ENCODE measurements at places on chromosomes 5 and 9.

GRCh38 chr9:3118081-3118480 lies 274.2 kb upstream of the PUM3 start:
- no peak for DNase-seq

DNA sequence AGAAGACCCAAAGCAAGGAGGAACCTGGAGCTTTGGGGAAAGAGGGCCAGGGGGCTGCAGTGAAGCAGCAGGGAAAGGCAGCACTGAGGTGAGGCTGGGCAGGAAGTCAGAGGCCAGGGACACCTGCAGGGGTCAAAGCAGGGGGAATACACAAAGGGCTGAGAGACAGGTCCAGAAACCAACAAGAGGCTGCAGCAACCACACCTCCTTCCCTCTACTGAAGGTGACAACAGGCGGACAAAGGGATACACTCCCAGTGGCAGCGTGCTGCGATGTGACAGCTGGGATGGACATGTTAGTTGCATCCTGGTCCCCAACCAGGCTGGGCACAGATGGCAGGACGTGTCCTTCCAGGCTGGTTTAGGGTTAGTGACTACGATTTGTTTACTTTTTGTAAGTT lies 12.6 kb downstream of the CFAP77 start:
- no peak for DNase-seq

GRCh38 chr5:72223371-72223770 lies 96.7 kb downstream of the MRPS27 start:
- no peak for DNase-seq

DNA sequence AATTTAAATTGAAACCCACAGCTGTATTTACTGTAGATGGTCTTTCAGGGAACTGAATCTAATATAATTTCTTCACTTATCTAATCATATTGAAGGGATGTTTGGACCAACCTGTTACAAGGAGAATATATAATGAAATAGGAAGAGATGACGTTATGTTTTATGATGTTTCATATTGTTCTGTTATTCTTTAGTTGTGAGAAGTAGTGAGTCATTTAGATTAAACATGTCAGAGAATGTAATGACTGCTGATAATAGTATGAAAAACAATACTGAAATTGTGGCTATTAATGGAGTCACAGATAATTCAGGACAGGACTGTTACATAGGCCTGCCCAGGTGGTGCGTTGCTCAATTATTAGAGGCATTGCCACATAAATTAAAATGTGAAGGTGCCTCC lies 1993.4 kb downstream of the EFNA5 start:
- no peak for DNase-seq

DNA sequence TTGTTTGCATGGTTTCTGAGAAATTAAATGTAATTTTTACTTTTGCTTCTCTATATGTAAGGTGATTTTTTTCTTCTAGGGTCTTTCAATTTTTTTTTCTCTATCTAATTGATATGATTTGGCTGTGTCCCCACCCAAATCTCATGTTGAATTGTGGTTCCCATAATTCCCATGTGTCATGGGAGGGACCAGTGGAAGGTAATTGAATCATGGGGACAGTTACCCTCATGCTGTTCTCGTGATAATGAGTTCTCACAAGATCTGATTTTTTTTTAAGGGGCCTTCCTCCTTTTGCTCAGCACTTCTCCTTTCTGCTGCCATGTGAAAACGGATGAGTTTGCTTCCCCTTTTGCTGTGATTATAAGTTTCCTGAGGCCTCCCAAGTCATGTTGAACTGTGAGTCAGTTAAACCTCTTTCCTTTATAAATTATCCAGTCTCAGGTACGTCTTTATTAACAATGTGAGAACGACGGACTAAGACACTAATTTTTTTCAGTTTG lies 150.8 kb downstream of the MTRR start:
- no peak for DNase-seq

DNA sequence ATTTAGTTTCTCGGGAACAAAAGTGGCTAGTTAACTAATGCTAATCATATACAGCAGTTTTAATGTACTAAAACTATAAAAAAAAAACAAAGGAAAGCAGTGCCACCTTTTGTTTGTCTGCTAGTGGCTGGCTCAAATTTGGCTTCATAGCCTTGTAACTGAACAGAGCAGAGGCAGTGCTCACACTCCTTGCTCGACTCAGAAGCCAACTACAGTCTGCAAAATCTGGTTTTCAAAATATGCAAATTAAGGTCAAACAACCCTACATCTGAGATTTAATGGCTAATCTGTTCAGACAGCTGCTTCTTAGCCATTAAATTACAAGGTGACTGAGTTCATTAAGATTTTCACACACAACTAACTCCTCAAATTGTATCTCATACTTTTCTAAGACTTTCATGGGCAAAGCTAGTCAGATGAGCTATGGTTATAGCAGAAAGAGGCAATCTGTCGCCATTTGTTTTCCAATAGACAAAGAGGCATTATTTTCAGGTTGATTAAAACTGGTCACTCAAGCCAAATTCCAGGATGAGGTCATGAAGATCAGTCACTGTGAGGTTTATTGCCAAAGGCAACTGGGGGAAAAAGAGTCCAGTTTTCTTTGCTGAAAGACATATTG lies 56.8 kb upstream of the EPB41L4A start:
- DNase-seq: no peak

DNA sequence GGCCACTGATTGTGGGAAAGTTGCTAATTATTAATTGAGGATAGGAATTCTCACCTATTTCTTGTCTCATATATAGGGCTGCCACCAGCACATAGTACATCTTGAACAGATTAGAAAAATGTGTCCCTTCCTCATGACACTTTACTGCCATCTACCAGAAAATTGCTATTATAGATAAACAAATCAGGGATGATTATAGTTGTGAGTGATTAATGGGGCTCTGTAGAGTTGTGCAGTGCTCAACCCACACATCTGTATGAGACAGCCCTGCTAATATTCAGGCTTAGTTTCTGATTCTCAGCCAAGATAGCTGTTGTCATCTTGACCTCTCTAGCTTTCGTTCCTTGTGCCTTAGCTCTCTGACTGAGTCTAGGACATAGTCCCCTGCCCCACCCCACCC lies 373.3 kb downstream of the TLE4 start:
- DNase-seq: no peak

GRCh38 chr5:42951293-42951840 lies 88.8 kb downstream of the ANXA2R start:
- DNase-seq: peak; percentile 72

DNA sequence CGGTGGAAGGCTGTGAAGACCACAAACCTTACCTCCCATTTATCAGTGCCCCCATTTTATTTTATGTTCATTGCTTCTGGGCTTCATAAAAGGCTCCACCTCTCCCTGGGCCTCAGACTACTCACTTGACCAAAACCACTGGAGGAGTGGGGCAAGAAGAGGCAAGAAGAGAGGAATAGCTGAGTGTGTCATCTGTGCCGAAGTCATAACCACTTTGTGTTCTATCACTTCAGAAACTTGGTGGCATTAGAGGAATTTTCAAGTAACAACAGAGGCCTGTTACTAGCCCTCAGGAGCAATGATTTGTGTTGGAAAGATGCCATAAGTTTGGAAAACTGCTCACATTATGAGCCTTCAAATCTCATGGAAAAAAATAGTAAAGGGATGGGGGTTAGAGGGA lies 88.7 kb upstream of the PIK3R1 start:
- no peak for DNase-seq

DNA sequence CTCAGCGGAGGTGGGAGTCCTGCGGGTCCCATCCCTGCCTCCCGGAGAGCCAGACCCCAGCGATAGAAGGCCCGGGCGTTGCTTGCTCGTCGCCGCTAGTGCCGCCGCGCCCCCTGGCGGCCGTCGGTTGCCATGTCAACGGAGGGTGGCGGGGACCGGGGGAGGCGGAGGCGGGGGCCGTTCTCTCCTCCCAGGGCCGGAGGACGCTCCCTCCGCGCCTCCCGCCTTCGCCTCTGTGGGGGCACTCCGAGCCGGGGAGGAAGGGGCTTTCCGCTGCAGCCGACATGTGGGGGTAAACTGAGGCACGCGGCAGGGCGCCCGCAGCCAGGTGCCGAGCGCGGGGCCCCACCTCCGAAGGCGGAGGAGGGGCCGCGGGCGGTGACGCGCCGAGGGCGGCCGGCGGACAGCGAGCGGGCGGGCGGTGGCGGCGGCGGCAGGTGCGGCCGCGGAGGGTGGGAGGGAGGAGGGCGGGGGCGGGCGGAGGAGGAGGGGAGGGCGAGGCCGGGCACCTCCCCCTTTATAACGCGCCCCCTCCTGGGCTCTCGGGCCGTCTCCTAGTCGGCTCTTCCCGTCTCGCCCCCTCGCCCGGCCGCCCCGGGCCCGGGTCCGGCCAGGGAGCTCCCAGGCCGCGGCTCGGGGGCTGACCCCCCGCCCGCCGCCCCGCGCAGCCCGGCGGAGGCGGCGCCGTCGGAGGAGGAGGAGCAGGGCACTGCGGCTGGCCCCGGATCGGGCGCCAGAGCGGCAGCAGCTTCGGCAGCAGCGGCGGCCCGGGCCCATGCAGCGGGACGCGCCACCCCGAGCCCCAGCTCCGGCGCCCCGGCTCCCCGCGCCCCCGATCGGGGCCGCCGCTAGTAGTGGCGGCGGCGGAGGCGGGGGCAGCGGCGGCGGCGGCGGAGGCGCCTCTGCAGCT lies 556 bp upstream of the CDK9 start:
- peak; percentile 87 for DNase-seq

GRCh38 chr9:70588381-70588780 lies 173.9 kb upstream of the KLF9 start:
- no peak for DNase-seq

GRCh38 chr5:74643111-74643562 lies 2.6 kb upstream of the ENC1 start:
- DNase-seq: no peak

- DNase-seq: no peak
Measured at GRCh38 chr9:92564982-92565381, 29.2 kb upstream of the ECM2 start.

DNA sequence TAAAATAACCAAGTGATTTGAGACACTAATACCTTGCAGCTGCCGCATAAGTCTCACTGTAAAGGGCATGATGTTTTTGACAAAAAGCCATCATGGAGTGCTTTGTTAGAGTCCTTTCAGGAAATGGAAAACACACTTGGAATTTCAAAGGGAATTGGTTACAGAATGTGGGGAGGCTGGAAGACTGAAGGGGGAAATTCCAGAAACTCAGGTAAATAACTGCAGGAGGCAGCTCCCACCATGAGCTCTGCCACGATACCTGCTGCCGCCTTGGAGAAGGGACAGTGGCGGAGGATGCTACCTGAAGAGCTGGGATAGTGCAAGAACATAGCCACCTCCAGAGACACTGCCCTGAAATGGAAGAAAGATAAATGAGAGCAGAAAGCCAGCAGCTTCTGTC lies 66.9 kb downstream of the PRKACG start:
- DNase-seq: no peak

- DNase-seq: peak; percentile 26
Measured at GRCh38 chr5:111756581-111757354, at the start of gene NREP. NREP (minus strand) TSS chr5:111757194; CDS start chr5:111755772, 1,422 bp downstream.

DNA sequence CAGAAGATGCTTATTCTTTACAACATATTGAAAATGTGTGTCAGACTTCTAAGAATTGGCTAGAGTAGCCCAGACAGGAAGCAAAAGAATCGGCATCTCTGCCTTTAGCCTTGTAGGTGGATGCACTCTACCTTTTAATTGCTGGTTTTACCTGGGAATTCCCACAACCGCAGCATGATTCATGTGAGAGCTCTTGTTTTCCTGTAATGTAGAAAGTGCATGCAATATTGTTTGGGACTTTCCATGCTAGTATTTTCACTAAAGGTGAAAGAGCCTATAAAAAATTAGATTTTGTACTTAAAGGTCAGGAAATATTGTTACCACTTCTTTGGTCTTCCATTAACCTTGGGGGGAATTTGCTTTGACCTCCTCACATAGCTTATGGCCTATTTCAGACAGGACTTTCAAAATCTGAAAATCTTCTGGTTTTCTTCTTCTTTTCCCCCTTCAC lies 89.8 kb downstream of the NTRK2 start:
- peak; percentile 49 for DNase-seq

DNA sequence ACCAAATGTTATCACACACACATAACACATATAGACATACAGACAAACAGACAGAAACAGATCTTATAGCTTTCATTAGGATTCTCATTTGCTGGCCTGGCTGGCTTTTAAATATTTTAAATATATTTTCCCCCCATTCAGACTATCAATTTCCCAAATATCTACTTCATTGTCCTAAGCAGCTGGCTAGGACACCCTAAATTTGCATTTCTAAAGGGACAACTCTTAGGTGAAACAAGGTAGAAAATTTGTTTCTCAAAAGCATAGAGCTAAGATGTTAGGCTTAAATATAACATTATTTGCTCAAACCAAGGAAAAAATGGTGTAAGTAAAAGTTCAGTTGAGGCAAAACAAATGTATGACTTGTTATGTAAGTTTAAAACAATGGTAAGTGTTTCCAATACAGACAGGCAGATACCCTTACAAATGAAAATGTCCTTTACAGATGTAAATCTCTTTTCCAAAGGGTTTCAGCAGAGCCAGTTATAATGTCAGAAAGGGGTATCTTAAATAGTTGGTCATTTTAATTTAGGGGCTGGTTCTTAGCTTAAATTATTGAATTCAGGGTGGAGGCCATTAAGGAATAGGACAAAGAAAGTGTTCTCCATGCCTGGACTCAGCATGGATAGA lies 522.8 kb downstream of the DMRTA1 start:
- no peak for DNase-seq

- DNase-seq: no peak
Measured at GRCh38 chr5:51881901-51882300, 498.7 kb downstream of the ISL1 start.

DNA sequence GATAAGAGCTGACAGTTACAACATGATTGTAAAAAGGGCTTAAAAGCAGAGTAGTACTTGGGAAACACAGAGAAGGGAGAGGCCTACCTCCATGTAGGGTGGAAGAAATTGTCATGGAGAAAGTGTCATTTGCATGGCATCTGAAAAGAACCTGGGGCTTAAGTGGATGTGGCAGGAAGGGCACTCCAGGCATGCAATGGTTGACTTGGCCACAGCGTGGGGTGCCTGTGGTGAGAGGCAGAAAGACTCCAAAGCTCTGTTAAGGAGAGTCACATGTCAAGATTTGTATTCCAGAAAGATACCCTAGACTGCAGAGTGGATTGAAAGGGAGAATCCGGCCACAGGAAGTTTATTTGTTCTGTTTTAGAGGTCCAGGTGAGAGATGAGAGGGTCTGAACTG lies 2.4 kb downstream of the POLR3G start:
- no peak for DNase-seq

DNA sequence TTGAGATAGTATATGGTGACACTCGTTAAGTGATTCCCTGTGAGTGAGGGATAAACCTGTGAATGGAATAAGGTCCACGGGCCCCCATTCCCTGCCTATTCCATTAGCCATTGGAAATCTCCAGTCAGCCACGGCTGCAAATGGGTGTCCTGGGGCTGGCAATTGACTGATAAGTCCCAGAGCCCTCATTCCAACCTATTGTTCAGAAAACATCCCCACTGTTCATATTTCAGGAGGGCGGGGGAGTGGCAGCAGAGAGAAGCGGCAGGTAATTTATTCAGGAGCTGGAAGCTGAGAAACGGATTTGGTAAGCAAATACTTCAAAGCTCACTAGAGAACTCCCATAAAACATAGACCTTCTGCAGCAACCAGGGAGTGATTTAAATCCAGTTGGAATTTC lies 42.0 kb downstream of the TMEM174 start:
- no peak for DNase-seq

- no peak for DNase-seq
Measured at GRCh38 chr5:176648474-176649194, 1.4 kb downstream of the TSPAN17 start.
